ENCODE measurements at places on chromosomes 5 and 9. TPM values are rescaled to one million over a fixed set of nuclear protein-coding genes. Genes with fewer than 3 reads are reported as not detected.

MIER3 gene
- 8.4 TPM for polyA plus RNA-seq

ABLIM3 gene
- polyA plus RNA-seq: 14.0 TPM

- no peak for DNase-seq
Observed at GRCh38 chr5:37417347-37417746, 38.2 kb downstream of the WDR70 start.

DNA sequence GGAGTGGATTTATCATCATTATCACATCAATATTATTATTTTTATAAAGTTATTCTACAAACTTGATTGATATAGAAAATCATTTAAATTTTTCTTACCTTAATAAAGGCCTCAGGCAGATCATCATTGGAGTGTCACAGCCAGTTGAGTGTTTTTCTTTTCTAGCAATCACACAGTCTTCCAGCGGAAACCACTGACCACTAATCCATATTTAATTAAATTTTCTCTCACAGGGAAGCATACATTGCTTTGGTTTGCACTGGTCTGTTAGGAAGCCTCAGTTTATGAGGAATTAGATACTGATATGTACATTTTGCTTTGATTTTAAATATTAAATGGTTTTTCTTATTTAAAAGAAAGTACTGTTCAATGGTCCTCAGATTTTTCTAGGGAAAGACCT, 6.7 kb downstream of the SPZ1 start:
- no peak for DNase-seq

DNA sequence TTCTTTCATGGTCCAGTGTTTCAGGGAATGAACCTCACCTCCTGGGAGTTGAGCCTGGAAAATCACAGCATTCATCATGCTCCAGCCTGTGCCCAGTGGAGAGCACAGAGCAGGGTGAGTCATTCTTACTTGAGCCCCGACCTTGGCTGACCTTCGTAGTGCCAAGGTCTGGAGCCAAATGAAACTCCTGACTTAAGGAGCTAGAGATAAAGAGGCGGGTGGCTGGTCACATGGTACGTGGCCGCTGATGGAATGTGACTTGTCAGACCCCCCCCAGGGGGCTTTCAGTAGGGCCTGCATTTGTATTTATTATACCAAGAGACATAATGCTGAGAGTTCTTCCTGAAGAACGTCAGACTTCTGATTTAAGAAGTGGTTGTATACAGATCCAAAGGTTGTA, 15.0 kb upstream of the PIP5K1B start:
- DNase-seq: no peak

DNA sequence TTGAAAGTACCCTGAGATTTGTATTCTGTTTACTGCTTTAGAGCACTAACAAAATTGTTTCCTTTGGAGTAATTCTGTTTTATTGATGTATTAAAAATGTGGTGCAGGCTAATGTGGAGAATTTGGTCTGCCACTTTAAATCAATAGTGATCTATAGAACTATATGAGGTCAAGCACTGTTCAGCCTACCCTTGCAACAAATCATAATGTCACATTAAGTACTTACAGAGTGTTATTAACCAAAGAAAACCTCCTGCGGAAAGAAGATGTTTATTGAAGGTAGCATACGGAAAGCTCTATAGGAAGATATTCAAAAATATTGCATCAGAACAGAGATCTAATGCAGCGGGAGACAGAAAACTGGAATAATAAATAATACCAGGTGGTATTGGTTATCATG, 865.0 kb upstream of the TYRP1 start:
- DNase-seq: no peak

CYLC2 gene
- not detected for polyA plus RNA-seq

GADD45G gene
- polyA plus RNA-seq: not detected

DNA sequence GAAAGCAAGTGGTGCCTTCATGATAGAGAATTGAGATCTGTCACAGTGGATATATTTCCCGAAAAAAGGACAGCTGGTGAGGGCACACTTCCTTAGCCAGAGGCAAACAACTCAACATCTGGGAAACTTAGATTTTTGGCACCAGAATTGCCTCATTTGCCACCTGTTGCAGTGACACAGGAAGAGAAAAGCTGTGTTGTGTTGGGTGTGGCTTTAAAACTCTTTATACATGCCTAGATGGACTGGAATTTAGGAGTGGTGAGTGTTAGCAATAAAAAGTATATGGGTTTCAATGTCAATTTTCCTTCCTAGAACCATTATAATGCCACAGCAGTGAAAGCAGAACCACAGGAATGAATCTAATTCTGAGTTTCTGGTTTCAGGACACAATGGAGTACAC, 62.6 kb upstream of the CEMIP2 start:
- DNase-seq: peak; percentile 47

GRCh38 chr5:158286827-158287226, 427.9 kb upstream of the CLINT1 start:
- no peak for DNase-seq

GRCh38 chr5:125149110-125149509, 402.7 kb upstream of the ZNF608 start:
- DNase-seq: no peak

WNT8A gene
- not detected for polyA plus RNA-seq

C9orf43 gene
- 0.49 TPM for polyA plus RNA-seq

- DNase-seq: no peak
Observed at GRCh38 chr5:155735388-155735787, 591.6 kb upstream of the SGCD start.

GRCh38 chr5:175814691-175815090, 56.7 kb upstream of the CPLX2 start:
- peak; percentile 36 for DNase-seq

DNA sequence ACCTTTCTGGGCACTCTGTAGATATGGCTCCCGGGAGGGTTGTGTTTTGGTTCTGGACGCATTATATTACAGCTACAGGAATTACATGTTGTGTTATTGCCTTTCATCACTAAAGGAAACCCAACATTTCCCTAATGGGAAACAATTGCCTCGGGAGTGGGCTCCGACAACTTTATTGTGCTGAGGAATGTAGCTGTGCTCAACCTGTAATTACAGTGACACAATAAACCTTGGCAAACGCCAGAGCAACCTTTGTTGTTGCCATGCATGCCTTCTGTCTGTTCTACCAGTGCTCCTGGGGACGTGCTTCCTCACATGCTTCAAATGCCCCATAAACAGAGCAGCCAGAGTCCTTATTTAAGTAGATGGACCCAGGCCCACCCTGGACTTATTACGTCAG, 182.4 kb downstream of the DIRAS2 start:
- no peak for DNase-seq

ENC1 gene
- 26.5 TPM for polyA plus RNA-seq

Data from BJ (cell line).